Stimulated activated CD4-positive, alpha-beta T cell treated with anti-CD3 and anti-CD28 coated beads, Interleukin-12 subunit alpha, Interleukin-12 subunit beta, amount 100 ng/mL, for 24 hours (primary cell): ENCODE measurements at places on chromosomes 12 and 14.

GRCh38 chr14:97312910-97313309 is 515.7 kb downstream of the VRK1 start:
- DNase-seq = no peak

GRCh38 chr12:124403273-124403672 is 108.4 kb downstream of the RFLNA start:
- no peak for DNase-seq

DNA sequence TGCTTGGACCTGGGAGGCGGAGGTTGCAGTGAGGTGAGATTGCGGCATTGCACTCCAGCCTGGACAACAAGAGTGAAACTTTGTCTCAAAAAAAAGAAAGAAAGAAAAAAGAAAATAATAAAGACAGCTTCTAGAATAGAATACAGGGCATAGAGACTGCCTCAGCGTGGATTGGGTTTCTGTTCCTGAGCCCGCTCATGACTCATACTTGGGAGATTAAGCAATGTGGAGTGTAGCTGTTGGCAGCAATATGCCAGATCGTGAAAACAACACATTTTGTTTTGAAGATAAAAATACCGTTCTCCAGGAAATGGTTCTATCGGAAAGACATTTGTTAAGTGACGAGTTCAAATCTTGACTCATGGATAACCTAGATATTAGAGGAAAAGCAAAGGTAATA is 67.2 kb downstream of the GLT1D1 start:
- DNase-seq = no peak

DNA sequence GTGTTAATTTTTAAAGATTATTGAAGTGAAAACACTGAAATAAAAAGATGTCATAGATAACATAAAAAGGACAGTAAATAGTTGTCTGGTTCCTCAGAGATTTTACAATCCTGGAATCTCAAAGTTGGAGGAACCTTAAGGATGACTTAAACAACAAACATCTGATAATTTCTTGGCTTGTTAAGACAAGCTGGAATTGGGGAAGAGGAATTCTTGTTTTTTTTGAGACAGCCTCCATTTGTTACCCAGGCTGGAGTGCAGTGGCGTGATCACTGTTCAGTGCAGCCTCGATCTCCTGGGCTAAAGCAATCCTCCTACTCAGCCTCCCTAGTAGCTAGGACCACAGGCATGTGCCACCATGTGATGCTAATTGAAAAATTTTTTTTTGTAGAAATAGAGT is 2.3 kb downstream of the ZNF410 start:
- DNase-seq = no peak

DNA sequence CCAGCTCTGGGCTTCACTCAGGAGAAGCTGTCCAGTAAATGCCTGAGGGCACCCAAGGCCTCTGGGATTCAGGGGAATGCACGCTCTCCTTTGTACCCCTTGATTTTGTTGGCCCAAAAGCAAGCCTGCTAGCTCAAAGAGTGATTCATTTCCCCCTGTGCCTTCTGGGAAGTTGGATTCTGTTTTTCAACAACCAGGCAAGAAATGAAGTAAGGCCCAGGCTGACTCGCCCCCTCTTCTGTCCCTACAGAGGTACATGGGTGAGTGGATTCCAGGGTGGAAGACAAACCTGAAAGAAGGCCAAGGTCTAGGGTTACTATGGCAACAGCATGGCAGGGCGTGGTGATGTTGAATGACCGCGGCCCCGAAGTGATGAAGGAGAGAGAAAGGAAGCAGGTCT is 9.3 kb upstream of the SERPINA5 start:
- DNase-seq = no peak

DNA sequence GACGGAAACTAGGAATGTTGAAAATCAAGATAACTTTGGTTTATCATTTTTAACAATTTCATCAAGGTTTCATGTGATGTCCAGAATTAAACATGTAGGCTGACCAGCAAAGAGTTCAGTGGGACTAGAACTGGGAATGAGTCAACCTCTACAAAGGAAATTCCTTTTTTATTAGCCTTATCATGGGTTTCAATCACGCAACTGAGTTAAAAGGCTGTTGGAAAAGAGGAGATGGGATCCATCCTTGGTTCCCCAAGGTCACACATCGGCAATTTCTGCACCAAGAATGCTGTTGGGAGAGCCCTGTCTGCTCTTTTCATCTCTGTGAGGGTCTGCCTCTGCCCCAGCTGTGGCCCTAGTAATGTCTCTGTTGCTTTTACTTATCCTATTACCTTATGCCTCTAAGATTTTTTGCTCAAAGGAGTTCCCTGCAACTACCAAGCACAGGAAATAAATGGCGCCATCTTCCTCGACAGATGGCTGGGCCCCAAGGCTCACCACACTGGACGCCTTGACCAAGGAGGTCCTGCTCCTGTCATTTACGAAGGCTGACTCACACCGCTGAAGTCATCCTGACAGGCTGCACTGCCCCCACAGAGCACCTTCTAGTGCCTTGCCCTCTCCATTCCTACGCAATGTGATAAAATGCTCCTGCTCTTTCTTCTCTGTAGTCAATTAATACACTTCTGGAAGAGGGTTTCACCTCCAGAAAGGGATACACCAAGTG is 367.4 kb downstream of the GXYLT1 start:
- DNase-seq = no peak

GRCh38 chr12:4939418-4940023 is 29.8 kb downstream of the KCNA1 start:
- no peak for DNase-seq

DNA sequence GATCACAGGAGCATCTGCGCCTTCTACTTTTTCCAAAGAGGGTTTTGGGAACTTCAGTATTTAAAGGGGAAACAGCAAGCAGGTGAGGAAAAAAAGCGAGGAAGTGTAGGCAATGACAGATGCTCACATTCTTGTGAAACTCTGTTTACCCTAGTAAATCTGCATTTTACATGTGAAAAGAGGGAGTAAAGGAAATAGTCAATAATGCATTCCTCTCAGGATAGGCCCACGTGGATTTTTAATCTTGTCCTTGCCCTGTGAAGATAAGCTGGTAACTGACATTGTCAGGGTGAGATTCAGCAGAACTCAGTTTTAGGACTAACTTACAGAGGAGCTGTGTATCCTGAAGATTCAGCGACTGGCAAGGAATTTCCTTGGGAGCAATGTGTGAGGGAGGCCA is 1119.2 kb upstream of the TMEM132C start:
- DNase-seq = no peak

GRCh38 chr12:49345825-49346658 is 646 bp upstream of the DNAJC22 start:
- DNase-seq = no peak
